ENCODE measurements at places on chromosomes 2 and 18. TPM values are rescaled to one million over a fixed set of nuclear protein-coding genes. Genes with fewer than 3 reads are reported as not detected.

Gene IL1A
- total RNA-seq: 16.4 TPM

Gene WNT6
- 0.31 TPM for total RNA-seq

Gene ARHGAP28
- total RNA-seq: not detected

Gene TP53I3
- total RNA-seq: 0.90 TPM

Gene LRP1B
- not detected for total RNA-seq

Gene TANC1
- 0.63 TPM for total RNA-seq

Gene GPBAR1
- 0.19 TPM for total RNA-seq

Gene ACVR1C
- 1.3 TPM for total RNA-seq

Gene GALNT5
- not detected for total RNA-seq

Gene GALNT14
- 0.43 TPM for total RNA-seq

DNA sequence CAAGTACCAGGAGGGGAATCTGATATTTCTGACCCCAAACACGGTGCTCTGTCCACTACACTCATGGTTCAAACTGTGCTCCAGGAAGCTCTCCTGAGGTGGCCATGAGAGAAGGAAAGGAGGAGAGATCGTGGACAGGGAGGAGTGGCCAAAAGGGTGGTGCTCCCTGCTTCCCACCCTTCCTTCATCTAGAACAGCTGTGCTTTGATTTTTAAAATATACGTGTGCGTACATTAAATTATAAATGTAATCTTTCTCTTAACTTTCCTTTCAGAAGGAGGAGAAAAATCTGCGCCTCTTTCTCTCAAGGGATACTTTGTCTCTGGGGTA lies 8.2 kb upstream of the CHRNA1 start:
- no peaks in the 10 kb centered on the region for H3K36me3 ChIP-seq
- peaks cover 12% of the 10 kb centered on the region for H3K4me1 ChIP-seq
- no peak overlapping the region for H3K27ac ChIP-seq
- no peaks in the 10 kb centered on the region for H3K27me3 ChIP-seq
- no peak overlapping the region for H3K4me3 ChIP-seq

DNA sequence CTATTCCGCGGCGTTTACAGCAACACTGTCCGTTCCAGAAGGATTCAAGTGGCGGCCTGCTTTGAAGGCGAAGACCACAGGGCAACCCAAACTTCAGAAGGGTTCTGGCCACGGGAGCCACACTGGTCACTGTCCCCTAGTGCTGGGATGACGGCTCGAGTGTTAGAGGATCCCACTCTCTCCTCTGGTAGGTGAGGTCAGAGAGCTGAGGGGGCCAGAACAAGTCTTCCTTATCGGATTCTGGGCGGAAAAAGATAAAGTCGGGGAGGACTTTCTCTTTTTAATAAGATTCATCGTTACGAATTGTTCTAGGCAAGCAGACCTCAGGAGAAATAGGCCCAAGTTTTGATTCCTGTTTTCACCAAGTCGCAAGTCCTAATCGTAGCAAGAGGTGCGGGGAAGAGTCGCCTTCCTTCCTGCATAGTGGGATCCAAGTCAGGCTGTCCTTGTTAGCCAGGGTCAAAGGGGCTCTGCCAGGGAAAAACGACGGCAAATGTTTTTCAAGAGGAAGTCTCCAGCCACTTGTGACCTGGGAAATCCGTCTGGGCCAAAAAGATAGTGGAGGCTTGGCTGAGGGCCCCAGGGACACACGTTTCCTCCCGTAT lies 864 bp upstream of the MYL12A start:
- no peaks in the 10 kb centered on the region for H3K27me3 ChIP-seq
- H3K4me1 ChIP-seq: peaks cover 28% of the 10 kb centered on the region
- peak overlapping the region; percentile 98 for H3K27ac ChIP-seq
- H3K4me3 ChIP-seq: peak overlapping the region; percentile 97
- peak; percentile 39 for DNase-seq

- no peak for DNase-seq
- H3K36me3 ChIP-seq: no peaks in the 10 kb centered on the region
- H3K27ac ChIP-seq: no peak overlapping the region
- H3K4me1 ChIP-seq: peaks cover under 1% of the 10 kb centered on the region
Measured at GRCh38 chr2:238689871-238690389, 158.0 kb upstream of the TWIST2 start.

DNA sequence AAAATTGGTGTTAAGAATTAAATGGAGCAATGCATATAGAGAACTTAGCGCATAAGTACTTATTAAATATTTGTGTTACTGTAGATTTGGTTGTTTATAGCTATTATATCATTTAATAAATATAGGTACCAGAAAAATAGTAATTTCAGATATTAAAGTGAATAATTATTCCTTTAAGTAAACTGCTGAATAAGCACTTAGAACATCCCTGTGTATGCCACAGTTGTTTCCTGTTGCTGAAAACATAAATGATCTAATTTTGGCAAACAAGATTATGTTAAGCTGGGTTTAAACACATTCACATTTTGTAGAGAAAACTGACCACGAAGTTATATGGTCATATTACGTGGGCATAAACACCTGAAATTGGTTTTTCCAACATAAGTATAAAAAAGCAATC lies 388.0 kb upstream of the ZNF804A start:
- no peaks in the 10 kb centered on the region for H3K27me3 ChIP-seq
- DNase-seq: no peak
- H3K4me3 ChIP-seq: no peak overlapping the region

DNA sequence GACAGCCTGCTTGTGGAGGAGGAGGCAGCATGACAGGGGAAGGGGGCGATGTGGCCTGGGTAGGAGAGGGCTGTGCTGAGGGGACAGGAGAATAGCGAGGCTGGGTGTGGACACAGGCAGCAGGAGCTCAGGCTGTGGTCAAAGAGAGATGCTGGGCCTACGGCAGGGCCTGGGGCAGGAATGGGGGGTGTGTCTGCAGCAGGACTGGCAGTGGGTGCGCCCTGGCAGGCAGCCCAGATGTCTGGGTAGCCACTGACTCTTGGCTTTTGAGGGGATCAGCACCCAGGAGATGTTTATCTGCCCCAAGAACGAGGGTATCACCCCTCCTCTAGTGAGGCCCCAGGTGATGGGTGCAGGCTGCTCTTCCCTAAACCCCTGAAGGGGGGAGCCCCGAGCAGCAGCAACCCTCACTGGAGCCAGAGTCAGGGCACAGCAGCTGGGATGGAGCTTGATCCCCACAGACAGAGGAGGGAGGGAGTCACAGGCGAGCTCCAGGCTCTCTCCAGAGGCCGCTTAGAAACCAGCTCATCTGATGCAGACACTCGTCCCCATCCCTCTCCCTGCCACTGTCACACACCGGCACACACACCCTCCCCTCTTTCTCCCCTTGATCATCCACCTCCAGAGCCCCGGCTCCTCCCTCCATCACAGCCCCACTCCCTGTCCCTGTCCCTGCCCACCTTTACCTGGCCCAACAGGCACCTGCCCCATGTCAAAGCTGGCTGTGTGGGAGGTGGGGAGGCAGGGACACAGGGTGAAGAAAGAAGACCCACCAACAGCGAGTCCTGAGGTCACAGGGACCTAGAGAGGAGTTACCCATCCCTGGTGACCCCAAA lies 29.8 kb upstream of the TNS1 start:
- H3K36me3 ChIP-seq: no peaks in the 10 kb centered on the region
- H3K27me3 ChIP-seq: no peaks in the 10 kb centered on the region
- H3K27ac ChIP-seq: no peak overlapping the region
- no peak for DNase-seq

DNA sequence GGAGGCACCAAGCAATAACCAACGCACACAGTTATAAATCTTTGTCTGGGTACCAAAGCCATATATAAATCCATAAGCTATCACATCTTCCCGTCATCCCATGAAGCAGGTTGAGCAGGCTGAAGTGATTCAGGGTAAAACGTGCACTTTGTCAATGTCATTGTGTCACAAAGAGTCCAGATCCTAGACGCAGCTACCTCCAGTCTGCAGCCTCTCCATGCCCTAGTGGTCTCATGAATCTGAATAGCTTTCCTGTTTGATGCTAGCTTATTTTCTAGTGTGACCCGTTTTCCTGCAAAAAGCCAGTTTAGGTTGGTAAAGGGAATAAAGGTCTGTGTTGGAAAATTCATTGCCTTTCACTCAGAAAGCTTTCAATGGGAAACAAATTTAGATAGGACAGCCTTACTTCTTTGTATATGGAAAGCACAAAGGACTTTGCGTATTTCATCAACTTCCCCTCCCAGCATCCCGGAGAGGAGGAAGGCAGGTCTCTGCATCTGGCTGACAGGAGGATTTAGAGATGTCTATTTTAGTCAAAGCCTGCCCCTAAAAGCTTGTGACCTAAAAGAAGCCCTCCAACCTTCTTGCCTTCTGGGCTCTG lies 222.3 kb upstream of the ARL4C start:
- DNase-seq: no peak
- no peak overlapping the region for H3K4me3 ChIP-seq
- no peaks in the 10 kb centered on the region for H3K4me1 ChIP-seq
- no peaks in the 10 kb centered on the region for H3K36me3 ChIP-seq
- peaks cover 11% of the 10 kb centered on the region for H3K27me3 ChIP-seq

- H3K36me3 ChIP-seq: no peaks in the 10 kb centered on the region
Measured at GRCh38 chr2:71545572-71546274, 92.4 kb downstream of the DYSF start.

- DNase-seq: no peak
- H3K4me1 ChIP-seq: no peaks in the 10 kb centered on the region
Measured at GRCh38 chr2:95390272-95390880, 12.1 kb upstream of the FAHD2A start.

DNA sequence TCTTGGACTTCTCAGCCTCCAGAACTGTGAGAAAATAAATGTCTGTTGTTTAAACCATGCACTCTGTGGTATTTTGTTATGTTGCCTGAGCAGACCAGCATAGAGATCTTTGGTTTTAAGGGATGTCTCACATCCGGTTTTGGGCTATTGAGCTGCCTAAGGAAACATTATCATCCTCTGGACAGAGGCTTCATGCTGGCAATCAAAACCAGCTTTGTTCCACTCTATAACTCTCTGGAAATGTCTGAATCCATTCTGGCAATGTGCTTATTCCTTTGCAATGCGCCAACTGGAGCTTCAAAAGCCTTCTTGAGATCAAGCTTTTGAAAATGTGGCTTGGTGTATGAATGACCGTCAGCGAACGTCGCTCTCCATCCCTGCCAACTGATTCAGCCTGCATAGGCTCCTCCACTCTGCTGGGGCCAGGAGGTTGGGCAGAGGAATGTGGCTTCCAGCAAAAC lies 183.6 kb upstream of the MGAT5 start:
- no peak overlapping the region for H3K27ac ChIP-seq
- no peak overlapping the region for H3K4me3 ChIP-seq
- H3K36me3 ChIP-seq: no peaks in the 10 kb centered on the region

DNA sequence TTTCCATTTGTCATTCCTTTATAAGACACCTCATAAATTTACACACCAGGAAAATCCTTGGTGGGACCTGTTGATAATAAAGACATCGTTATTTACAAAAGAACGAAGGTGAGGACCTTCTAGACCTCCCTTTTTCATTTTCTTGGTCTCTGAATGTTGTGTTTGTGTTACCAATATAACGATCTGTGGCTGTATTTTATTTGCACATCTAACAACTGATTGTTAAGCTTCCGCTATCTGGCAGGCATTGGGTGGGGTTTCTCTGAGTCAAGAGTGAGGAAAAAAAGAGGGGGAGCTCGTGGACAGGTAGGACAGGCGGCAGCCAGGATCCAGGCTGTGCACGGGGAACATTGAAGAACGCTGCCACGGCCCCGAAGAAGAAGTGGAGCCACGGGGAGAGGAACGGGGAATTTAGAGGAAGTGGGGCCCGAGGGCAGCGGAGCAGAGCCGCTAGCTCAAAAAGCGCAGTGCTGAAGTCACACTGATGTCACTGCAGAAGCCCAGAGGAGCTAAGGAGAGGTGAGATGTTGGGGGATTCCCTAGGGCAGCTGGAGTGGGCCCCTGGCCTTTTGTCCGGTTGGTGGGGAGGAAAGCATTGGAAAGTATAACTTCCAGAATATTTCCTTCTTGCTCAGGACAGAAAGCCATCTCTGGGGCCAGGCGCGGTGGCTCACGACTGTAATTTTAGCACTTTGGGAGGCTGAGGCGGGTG lies 20.9 kb upstream of the DNMT3A start:
- H3K36me3 ChIP-seq: no peaks in the 10 kb centered on the region
- peaks cover 15% of the 10 kb centered on the region for H3K4me1 ChIP-seq
- H3K27ac ChIP-seq: peak overlapping the region; percentile 93

DNA sequence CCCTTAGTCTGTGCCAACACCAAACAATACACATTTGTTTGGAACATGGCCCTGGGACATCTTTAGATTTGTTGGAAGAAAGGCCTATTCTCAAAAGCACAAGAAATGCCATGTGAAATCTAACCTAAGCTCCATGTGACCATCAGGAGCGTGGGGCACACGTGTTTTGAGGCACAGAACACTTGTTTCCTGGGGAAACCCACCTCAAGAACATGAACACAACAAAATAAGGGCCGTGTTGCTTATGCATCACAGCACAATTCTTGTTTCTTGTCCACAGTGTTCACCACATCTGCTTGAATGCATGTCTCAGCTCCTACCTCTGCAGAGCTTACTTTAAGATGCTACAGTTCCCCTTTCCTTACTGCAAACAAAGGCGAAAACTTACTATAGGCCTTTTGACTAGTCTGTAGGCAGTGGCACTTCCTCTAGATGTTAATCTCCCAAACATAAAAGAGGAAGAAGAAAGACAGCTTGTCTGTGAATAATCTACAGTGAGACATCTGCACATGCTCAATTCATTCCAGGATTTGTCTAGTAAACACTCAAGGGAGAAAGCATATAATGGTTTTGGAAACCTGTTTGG lies 165.0 kb downstream of the ANKRD44 start:
- H3K27me3 ChIP-seq: no peaks in the 10 kb centered on the region
- H3K27ac ChIP-seq: peak overlapping the region; percentile 87
- no peak overlapping the region for H3K4me3 ChIP-seq
- H3K36me3 ChIP-seq: peaks cover 14% of the 10 kb centered on the region
- no peak for DNase-seq

GRCh38 chr18:10536280-10536679 lies 10.5 kb downstream of the NAPG start:
- H3K27ac ChIP-seq: peak overlapping the region; percentile 23
- H3K27me3 ChIP-seq: no peaks in the 10 kb centered on the region
- peaks cover 24% of the 10 kb centered on the region for H3K4me1 ChIP-seq
- H3K4me3 ChIP-seq: no peak overlapping the region
- no peak for DNase-seq

DNA sequence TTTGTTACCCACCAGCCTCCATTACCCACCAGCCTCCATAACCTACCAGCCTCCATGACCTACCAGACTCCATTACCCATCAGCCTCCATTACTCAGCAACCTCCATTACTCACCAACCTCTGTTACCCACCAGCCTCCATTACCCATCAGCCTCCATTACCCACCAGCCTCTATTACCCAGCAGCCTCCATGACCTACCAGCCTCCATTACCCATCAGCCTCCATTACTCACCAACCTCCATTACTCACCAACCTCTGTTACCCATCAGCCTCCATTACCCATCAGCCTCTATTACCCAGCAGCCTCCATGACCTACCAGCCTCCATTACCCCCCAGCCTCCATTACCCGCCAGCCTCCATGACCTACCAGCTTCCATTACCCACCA lies 133.3 kb upstream of the HS6ST1 start:
- peaks cover 7% of the 10 kb centered on the region for H3K27me3 ChIP-seq
- H3K36me3 ChIP-seq: no peaks in the 10 kb centered on the region
- no peaks in the 10 kb centered on the region for H3K4me1 ChIP-seq
- DNase-seq: no peak
- H3K27ac ChIP-seq: no peak overlapping the region
- no peak overlapping the region for H3K4me3 ChIP-seq

GRCh38 chr2:160140471-160140870 lies 59.6 kb downstream of the ITGB6 start:
- no peaks in the 10 kb centered on the region for H3K4me1 ChIP-seq
- no peak for DNase-seq
- H3K4me3 ChIP-seq: no peak overlapping the region
- H3K27ac ChIP-seq: no peak overlapping the region
- H3K36me3 ChIP-seq: no peaks in the 10 kb centered on the region
- peaks cover 6% of the 10 kb centered on the region for H3K27me3 ChIP-seq

Data from activated CD4-positive, alpha-beta memory T cell treated with anti-CD3 and anti-CD28 coated beads for 36 hours (primary cell).